ENCODE measurements at places on chromosomes 3 and 15.

- DNase-seq = no peak
These were observed 183.4 kb upstream of the TOPAZ1 start for GRCh38 chr3:44058022-44058867.

- no peak for DNase-seq
These were observed 8.6 kb upstream of the CYFIP1 start for GRCh38 chr15:22988811-22989210.

GRCh38 chr15:99564221-99565048 lies 1.3 kb upstream of the MEF2A start:
- no peak for DNase-seq

DNA sequence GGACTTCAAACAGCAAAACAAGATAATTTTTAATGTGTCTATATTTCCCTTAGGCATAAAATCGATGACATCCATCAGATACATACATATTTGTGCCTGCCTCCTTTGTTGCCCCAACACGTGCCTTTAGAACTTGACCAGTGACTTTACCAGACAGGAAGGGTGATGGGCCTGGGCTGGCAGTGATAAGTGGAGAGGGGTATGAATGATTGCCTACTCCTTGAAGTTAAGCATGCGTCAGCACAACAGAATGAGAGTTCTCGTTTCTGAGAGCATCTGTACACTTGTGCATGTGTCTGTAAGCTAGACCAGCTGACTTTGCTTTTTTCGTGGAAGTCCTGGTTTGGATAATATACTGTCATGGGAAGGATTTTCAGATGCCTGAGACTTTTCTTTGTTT lies 54.9 kb upstream of the COL6A6 start:
- DNase-seq = no peak

GRCh38 chr3:14234251-14235002 lies 55.8 kb downstream of the LSM3 start:
- DNase-seq = no peak

GRCh38 chr15:40799523-40799922 lies 7.4 kb upstream of the ZFYVE19 start:
- no peak for DNase-seq

GRCh38 chr3:164903820-164904451 lies 174.4 kb downstream of the SI start:
- DNase-seq = no peak

DNA sequence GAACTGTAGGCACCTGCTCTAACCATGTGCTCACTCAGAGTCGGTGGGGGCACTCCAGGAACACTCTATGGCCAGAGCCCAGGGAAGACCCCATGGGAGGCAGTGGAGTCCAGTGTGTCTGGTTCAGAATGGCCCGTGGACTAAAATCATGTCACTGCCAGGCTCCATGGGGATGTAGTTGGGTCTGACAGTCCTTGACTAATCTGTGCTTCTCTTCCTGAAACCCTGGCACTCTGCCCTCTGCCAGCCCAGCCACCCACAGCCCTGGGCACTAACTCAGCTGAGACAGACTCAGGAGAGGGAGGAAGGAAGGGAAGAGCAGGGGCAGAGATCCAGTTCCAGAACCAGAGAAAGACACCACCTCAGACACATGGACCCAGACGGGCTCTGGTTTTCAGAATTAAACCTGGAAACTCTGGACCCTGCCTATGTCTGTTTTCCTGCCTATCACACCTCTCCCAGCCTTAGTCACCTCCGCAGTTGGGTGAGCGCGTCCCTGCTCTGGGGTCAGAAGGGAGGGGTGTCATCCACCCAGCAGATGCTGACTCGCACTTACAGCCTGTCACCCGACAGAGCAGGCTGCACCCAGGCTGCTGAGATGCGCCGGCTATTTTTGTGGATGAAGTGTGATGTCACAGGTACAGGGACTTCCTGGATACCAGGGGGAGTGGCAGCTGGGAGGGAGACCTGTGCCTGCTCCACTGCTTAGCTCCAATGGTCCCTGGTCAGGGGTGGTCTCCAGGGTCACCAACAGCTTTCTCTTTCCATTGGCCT lies 56.8 kb upstream of the INSYN1 start:
- no peak for DNase-seq

GRCh38 chr3:12115849-12116248 lies 42.9 kb downstream of the TIMP4 start:
- DNase-seq = no peak

GRCh38 chr15:82918607-82919230 lies 33.8 kb downstream of the HOMER2 start:
- no peak for DNase-seq

GRCh38 chr3:32360493-32360827 lies 31.2 kb upstream of the CMTM7 start:
- no peak for DNase-seq

DNA sequence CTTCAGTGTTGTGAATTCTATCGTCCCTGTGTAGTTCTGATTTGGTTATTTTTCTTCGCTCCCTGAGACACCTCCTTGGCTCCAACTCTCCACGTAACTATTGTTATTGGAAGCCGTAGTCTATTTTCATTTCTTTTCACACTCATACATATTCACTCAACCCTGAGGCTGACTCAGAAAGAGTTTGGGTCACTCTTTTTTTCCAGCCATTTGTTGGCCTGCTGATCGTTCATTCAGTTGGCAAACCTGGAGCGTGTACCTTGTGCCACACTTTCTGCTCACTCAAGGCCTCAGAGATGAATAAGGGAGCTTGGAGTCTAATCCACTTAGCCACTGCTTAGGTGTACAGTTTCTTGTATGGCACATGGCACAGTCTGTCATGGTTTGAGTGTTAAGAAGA lies 22.4 kb downstream of the GYG1 start:
- DNase-seq = no peak

Data from Panc1 (cell line).